Right atrium auricular region (tissue), 2 donors: ENCODE measurements at places on chromosomes 2 and 18. TPM values are rescaled to one million over a fixed set of nuclear protein-coding genes. Genes with fewer than 3 reads are reported as not detected.

AFF3 gene
- 16.2 TPM for total RNA-seq

TTN gene
- total RNA-seq, result 1,330 TPM

WDR12 gene
- 13.6 TPM for total RNA-seq

PDE1A gene
- 7.0 TPM for total RNA-seq

FSHR gene
- total RNA-seq, result 0.28 TPM

NAT8 gene
- total RNA-seq, result not detected

NHEJ1 gene
- 8.4 TPM for total RNA-seq

SCYGR8 gene
- not detected for total RNA-seq

POTEC gene
- not detected for total RNA-seq

UGGT1 gene
- 33.5 TPM for total RNA-seq

ACMSD gene
- not detected for total RNA-seq

DNA sequence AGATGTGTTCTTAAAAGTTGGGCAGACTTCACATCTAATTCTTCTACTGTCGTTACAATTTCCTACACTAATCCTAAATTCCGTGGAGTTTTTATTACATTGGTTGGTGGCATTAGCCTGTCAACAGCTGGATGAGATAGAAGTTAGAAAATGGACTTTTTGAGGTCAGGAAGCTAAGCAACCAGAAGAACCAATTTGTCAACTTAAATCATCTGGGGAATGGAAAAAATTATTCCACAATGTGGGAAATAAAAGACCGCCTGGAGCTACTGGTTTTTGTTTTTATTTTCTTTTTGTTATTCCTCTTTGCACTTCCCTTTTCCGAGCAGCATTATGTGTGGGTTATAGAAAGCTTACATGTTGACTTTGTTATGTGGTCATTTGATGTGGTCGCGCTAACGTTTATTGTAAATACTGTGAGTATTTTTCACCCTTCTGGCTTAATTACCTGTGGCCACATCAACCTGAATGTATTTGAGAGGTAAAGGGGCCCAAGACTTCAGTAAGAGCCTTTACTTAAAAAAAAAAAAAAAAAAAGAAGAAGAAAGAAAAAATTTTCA is 75.3 kb downstream of the PTPRM start:
- H3K27me3 ChIP-seq, result no peaks in the 10 kb centered on the region
- DNase-seq, result no peak
- peaks cover 12% of the 10 kb centered on the region for H3K4me1 ChIP-seq
- H3K27ac ChIP-seq, result no peak overlapping the region
- no peak overlapping the region for H3K4me3 ChIP-seq

DNA sequence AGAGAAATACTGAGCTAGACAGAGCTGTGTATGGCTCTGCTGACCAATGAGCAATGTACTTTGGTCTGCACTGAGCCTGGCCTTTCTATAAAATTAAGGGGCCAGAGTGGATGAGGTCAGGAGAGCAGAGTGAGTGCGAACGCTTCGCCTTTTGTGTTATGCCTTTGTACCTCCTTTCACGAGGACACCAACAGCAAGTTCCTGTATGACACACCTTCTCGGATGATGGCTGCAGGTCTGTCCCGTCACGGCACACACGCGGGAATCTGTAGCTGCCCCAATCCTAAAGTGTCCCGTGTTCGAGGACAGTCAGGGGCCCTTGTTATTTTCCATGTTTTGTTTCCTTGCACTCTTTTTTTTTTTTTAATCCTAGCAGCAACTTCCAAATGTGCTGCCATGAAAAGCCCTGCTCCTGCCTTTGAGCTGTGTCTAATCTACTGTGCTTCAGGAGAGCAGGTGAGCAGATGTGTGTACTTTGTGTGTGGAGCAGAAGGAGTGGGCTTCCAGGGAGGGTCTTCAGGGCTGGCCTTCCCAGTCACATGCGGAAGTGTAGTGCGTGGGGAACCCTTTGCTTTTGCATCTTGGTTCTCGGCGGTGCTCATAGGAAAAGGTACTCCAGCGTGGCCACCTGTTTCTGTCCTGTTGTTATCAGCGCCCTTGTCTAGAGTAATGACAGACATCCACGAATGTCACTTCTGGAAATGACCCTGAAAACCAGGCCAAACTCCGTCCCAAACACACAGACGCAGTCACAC is 213.2 kb downstream of the NDUFA10 start:
- no peak for DNase-seq
- no peaks in the 10 kb centered on the region for H3K36me3 ChIP-seq
- H3K27me3 ChIP-seq, result no peaks in the 10 kb centered on the region
- no peak overlapping the region for H3K27ac ChIP-seq

- DNase-seq, result no peak
- no peaks in the 10 kb centered on the region for H3K27me3 ChIP-seq
- H3K4me3 ChIP-seq, result no peak overlapping the region
- H3K4me1 ChIP-seq, result no peaks in the 10 kb centered on the region
Measured at GRCh38 chr2:149180226-149180875, 141.9 kb downstream of the LYPD6B start.

DNA sequence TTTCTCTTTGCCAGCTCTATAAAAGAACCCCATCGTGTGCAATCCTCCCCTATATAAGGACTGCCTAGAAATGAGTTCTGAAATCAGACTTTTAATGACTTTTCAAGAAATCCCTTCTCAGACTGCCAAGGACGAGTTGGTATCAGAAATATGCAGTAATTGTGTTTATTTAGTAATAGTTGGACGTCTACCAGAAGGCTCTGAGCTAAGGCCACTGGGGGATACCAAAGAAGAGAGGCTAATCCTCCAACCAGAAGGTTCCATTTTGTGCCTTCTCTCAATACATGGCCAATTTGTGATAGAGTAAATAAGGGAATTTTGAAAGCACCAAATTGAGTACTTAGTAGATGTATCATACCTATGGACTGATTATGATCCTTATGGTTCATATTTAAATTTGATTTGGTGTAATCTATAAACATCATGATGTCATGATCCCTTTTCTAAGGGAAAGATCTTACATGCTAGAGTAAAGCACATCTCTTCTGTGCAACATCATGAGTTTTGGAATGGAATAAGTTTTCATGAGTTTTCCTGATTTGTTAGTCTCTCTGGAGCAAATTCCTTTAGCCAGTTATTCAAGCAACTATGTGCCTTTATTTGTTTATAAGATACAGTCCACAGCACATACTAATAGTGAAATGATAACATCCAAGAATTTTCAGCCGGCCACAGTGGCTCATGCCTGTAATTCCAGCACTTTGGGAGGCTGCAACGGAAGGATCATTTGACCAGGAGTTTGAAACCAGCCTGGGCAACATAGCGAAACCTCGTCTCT is 82.2 kb upstream of the LTBP1 start:
- no peaks in the 10 kb centered on the region for H3K27me3 ChIP-seq
- no peak for DNase-seq
- no peak overlapping the region for H3K27ac ChIP-seq

- H3K36me3 ChIP-seq, result no peaks in the 10 kb centered on the region
- H3K4me1 ChIP-seq, result peaks cover 22% of the 10 kb centered on the region
- DNase-seq, result peak; percentile 85
- no peak overlapping the region for H3K4me3 ChIP-seq
- H3K27me3 ChIP-seq, result no peaks in the 10 kb centered on the region
- peak overlapping the region; percentile 61 for H3K27ac ChIP-seq
Measured at GRCh38 chr18:13530879-13531387, 195.4 kb downstream of the FAM210A start.

- no peak overlapping the region for H3K27ac ChIP-seq
- H3K27me3 ChIP-seq, result no peaks in the 10 kb centered on the region
- no peak overlapping the region for H3K4me3 ChIP-seq
- H3K4me1 ChIP-seq, result no peaks in the 10 kb centered on the region
- H3K36me3 ChIP-seq, result peaks cover 5% of the 10 kb centered on the region
- no peak for DNase-seq
Measured at GRCh38 chr2:235966932-235967757, 201.0 kb downstream of the GBX2 start.

GRCh38 chr18:74963820-74964446 is 245.0 kb downstream of the PTGR3 start:
- no peaks in the 10 kb centered on the region for H3K27me3 ChIP-seq
- no peaks in the 10 kb centered on the region for H3K36me3 ChIP-seq
- H3K27ac ChIP-seq, result no peak overlapping the region
- no peak overlapping the region for H3K4me3 ChIP-seq
- H3K4me1 ChIP-seq, result no peaks in the 10 kb centered on the region

- no peaks in the 10 kb centered on the region for H3K27me3 ChIP-seq
- H3K4me3 ChIP-seq, result no peak overlapping the region
- H3K36me3 ChIP-seq, result no peaks in the 10 kb centered on the region
- peak; percentile 94 for DNase-seq
- peak overlapping the region; percentile 9 for H3K27ac ChIP-seq
Measured at GRCh38 chr2:27703638-27704341, 40.1 kb downstream of the SLC4A1AP start.

- H3K4me3 ChIP-seq, result no peak overlapping the region
- no peaks in the 10 kb centered on the region for H3K4me1 ChIP-seq
- DNase-seq, result no peak
- H3K27ac ChIP-seq, result no peak overlapping the region
- no peaks in the 10 kb centered on the region for H3K36me3 ChIP-seq
Measured at GRCh38 chr2:52192656-52193055, 1160.7 kb upstream of the NRXN1 start.

GRCh38 chr18:13450289-13451212 is 232.0 kb downstream of the LDLRAD4 start:
- DNase-seq, result no peak
- no peak overlapping the region for H3K4me3 ChIP-seq
- H3K27me3 ChIP-seq, result no peaks in the 10 kb centered on the region
- H3K4me1 ChIP-seq, result peaks cover 78% of the 10 kb centered on the region

GRCh38 chr18:64803471-64803870 is 654.6 kb upstream of the LINC00305 start:
- no peak overlapping the region for H3K4me3 ChIP-seq
- H3K4me1 ChIP-seq, result no peaks in the 10 kb centered on the region
- no peak overlapping the region for H3K27ac ChIP-seq
- no peaks in the 10 kb centered on the region for H3K36me3 ChIP-seq
- no peak for DNase-seq

DNA sequence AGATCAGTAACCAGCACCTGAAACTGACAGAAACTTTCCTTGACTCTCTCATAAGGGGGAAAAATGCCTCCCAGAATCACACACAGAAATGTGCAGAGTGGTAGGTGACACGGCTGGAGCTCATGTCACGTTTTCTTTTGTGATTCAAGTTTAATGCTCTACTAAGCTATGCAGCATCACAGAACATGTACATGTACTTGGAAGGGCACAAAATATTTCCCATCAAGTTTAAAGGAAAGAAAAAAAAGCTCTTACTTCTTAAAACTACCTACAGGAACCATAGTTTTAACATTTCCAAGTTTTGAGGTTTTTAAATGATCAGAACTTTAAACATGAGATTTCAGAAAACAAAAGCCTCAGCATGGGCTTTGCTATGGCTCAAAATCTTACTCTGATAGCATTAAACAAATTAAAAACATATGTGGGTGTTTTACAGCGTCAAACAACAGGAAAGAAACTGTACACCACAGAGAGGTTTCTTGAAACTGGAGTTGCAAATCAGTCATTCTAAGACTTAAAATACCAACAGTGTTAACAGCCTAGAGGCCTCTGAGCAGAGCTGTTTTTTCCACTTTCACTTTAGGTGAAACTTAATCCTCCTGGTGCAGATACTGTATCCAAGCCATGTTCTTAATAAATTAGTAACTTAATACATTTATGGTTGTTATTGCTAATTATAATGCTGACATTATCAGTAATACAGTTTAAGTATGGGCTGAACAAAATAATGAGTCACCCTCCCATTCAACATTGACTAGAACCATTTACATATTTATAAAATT is 30.1 kb downstream of the MBP start:
- H3K4me3 ChIP-seq, result no peak overlapping the region
- H3K27ac ChIP-seq, result peak overlapping the region; percentile 73
- peaks cover 82% of the 10 kb centered on the region for H3K4me1 ChIP-seq
- no peak for DNase-seq
- no peaks in the 10 kb centered on the region for H3K36me3 ChIP-seq

DNA sequence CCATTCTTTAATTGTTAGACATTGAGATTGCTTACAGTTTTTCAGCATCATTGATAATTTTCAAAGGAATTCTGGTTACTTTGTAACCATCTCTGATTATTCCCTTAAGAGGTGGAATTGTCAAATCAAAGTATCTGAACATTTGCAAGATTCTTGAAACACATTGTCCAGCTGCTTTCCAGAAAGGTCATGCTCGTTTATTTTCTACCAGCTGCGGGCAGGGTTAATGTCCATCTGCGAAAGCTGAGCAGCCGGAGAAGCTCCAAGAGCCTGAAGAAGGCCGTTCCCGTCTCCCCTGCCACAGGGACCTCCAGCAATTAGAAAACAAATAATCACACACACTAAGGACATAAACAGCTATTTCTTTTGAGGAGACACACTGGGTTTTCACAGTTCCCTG is 76.1 kb upstream of the TXNDC2 start:
- H3K36me3 ChIP-seq, result no peaks in the 10 kb centered on the region
- H3K27ac ChIP-seq, result no peak overlapping the region
- H3K4me1 ChIP-seq, result peaks cover 36% of the 10 kb centered on the region
- DNase-seq, result no peak
- H3K4me3 ChIP-seq, result no peak overlapping the region
- no peaks in the 10 kb centered on the region for H3K27me3 ChIP-seq

- no peak overlapping the region for H3K4me3 ChIP-seq
- no peak overlapping the region for H3K27ac ChIP-seq
- H3K36me3 ChIP-seq, result no peaks in the 10 kb centered on the region
- no peak for DNase-seq
- no peaks in the 10 kb centered on the region for H3K4me1 ChIP-seq
Measured at GRCh38 chr2:75476761-75477160, 84.0 kb downstream of the EVA1A start.

GRCh38 chr2:43675646-43676321 is 445 bp downstream of the C1GALT1C1L start:
- DNase-seq, result no peak
- H3K27ac ChIP-seq, result peak overlapping the region; percentile 68
- peak overlapping the region; percentile 43 for H3K4me3 ChIP-seq
- no peaks in the 10 kb centered on the region for H3K36me3 ChIP-seq
- no peaks in the 10 kb centered on the region for H3K27me3 ChIP-seq
- no peaks in the 10 kb centered on the region for H3K4me1 ChIP-seq
